ENCODE measurements at places on chromosomes 6 and 20.

GRCh38 chr6:24721461-24722215 is 2.7 kb upstream of the C6orf62 start:
- DNase-seq: no peak

DNA sequence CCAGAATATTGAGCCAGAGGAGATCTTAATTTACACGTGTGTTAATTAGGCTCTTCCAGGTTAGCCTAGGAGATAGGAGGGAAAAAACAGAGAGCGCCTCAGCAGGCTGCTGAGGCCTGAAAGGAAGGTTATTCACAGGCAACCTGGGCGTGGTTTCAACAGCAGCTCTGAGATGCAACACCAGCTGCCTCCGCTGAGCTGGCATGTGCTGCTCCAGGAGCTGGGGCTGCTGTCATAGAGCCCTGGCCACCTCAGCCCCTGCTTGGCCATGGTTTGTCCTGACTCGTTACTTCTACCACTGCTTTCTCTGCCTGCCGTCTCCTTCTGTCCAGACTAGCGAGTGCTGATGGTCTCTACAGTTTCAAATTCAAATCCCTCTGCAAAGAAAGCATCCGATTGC is 32.4 kb upstream of the RPP40 start:
- DNase-seq: no peak

DNA sequence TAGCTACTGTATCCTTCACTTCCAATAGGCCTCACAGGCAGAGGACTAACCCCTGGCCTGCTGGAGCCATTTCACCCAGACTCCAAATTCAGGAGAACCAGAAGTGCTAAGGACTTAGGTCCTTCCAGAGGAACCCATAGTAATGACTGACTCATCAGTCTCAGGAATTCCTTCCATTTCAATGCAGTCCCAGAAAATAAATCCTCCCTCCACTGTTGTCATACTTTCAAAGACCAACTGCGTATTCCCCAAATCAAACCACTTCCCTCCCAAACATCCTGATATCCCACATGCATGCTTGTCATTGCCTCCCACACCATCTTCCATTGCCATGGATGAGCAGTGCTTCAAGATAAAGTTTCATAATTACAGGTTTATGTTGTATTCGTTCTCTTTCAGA is 31.8 kb upstream of the NT5E start:
- no peak for DNase-seq

GRCh38 chr6:21887231-21888185 is 294.0 kb downstream of the SOX4 start:
- DNase-seq: no peak

DNA sequence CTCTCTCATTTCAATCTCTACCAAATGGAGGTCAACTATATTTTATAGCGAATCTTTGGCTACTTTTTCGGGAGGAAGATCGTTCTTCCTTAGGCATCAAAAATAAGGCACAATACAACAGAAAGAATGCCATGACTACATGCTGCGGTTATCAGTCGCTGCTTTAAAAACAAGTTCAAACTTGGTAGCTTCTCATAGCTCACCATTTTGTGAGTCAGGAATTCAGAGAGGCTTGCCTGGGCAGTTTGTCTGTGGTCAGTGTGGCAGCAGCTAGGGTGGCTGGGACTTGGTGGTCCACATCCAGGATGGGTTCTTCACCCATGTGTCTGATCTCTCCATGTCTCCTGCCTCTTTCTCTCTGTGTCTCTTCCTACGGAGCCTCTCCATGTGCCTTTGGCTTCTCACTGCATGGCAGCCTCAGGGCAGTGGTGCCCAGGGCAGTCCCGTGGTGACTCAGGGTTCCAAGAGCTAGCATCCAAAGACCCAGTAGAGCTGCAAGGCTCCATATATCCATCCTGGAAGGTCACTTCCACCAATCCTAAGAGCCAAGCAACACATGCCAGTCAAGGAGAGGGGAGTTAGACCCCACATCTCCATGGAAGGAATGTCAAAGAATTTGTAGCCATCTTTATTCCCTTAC is 10.4 kb downstream of the SCML4 start:
- no peak for DNase-seq

- DNase-seq: no peak
Observed at GRCh38 chr6:30005482-30005881, 55.6 kb upstream of the POLR1H start.

GRCh38 chr20:16475225-16475624 is 98.0 kb downstream of the KIF16B start:
- no peak for DNase-seq

DNA sequence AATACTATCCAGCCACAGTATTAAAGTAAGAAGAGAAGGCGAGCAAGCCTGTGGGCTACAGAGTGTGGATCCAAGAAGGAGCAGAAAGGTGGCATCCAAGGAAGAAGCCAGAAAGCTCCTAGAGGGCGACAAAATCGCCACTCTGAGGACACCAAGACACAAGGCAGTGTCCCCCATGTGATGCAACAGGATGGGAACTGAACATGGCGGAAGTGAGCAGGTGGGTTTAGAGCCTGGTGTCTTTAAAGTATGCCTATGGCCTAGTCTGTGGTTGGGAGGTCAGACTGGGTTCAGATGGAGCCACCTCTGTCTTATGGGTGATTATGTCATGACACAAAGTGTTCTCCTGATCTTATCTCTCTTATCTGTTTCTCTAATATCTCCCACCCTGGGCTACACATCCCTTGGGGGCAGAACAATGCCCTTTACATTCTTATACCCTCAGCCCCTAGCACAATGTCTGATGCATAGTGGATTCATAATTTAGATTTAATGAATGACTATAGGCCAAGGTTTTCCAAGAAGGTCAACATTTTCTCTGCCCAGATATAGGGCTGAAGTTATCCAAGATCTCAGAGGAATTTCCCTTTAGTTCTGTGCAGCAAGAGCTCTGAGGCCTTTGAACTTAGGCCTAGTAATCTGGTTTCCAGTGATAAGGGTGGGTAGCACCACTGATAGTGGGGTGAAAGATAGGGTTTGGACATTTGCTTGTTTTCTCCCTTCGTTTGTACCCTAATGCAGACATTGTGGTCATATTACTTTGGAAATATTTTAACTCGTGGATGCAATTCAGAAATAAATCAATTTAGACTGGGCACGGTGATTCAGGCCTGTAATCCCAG is 167.3 kb upstream of the AKIRIN2 start:
- DNase-seq: no peak

DNA sequence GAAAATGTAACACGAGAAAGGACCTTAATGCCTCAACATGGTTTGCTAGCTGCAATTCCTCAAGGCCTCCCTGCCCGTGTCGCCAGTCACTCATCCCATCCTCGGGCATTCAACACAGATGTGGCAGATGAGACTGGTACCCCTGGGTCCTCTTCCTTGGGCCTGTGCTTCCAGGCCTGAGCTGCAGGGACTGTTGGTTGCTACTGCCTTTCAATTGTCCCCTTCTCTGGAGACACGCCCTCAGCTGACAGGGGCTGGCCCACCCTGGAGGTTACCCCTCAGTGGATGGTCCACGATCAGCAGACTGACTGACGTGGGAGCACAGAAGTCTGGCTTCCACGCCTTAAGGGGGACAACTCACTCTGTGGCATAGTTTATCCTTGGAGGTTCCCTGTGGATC is 495.1 kb upstream of the CHD6 start:
- no peak for DNase-seq

- DNase-seq: no peak
Observed at GRCh38 chr6:106253731-106254130, 71.8 kb downstream of the ATG5 start.

GRCh38 chr6:55014321-55015088 is 159.8 kb upstream of the HCRTR2 start:
- no peak for DNase-seq

DNA sequence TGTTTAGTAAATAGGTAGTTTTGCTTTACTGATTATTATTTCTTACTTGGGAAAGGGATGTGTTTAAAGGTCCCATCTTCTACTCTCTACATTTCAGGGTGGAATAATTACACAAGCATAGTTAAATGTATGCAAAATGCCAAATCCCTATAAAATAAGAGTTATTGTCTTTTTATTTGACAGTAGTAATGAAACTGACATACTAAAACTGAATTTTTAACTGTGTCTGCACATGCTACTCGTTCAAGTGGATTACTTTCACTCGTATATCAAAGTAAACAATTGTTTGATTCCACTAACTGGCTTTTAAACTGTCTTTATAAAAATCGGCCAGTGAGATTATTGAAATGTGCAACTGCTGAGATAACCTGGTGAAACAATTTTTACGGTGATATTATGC is 602.9 kb upstream of the ADGRB3 start:
- DNase-seq: no peak

- no peak for DNase-seq
Observed at GRCh38 chr6:136666041-136666440, 115.8 kb upstream of the MAP7 start.

- DNase-seq: no peak
Observed at GRCh38 chr6:34657307-34657978, 39.1 kb downstream of the ILRUN start.
